ENCODE measurements at places on chromosomes 7 and 10.

DNA sequence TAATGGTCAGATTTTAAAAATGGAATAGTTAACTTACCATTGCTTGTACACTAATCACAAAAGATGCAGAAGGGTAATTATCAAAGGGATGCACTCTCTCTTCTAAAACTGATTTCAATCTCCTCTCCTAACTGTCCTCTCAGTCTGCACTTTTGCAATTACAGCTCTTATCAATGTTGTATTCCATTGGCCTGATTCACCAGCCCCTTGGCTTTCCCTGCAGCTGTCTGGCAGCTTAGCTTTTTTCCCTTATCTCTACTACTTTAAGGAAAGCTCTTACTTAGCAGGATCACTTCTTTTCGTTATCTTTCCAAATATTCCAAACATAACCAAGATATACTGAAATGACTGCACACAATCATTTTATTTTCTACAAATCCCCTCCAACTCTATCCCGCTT, 448.8 kb downstream of the GRM8 start:
- DNase-seq = no peak

DNA sequence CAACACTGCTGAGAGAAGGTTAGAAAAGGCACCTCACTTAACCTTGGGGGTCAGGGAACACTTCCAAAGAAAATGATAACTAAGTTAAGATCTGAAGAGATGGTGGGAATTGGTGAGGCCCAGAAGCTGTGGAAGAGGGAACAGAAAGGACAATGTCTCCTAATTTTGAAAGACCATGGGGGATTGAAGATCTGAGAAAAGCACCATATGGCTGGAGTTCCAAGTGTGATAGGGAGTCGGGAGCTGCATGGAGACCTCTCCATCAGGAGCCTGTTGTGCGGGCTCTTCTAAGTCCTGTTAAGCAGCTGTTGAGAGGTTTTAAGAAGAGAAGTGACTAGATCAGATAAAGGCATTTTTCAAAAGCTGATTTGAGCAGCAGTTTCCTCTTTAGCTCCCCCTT, 254.3 kb downstream of the CDK14 start:
- no peak for DNase-seq

DNA sequence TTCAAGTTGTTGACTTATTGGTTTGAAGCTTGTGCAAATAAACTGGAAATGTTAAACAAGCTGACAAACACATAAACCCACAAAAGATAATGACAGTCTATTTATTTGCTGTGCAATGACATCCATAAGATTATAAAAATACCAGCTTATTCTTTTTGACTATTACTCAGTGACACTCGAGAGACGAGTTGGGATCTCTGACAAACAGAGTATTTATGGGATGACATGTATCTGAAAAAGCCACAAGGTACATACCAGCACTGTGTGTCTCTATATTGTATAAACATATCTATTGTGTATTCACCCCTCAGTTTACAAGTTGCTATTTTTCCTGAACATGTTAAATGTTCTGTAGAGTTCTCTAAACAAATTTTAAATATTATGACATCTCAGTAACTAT, 88.9 kb downstream of the CHRM2 start:
- DNase-seq = no peak

DNA sequence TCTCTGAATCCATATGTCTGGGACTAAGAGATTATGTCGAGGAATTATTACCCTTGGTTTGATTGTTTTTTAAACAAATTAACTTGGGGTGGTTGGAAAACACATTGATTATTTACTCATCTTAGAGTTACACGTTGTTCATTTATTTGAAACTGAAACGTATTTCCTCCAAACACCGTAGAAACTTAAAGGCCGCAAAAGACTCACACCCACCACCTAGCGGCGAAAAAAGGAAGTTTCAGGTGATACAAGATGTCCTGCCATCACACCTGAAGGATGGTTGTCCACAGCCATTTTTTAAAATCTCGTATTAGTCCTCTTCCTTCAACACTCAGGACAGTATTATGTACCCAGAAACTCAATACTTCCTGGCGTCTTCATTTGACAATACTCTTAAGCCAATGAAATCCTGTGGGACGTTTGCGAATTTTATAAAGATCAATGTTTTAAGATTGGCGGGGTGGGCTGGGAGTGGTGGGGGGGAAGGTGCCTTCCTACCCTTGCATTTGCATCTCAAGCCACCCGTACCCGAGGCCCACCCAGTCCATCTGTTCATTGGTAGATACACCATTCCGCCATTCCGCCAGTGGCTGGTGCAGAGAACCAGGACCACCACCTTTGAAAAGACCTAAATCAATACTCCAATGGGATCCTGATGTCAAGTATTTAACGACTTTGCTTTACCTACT, 1.4 kb upstream of the LCOR start:
- peak; percentile 64 for DNase-seq

DNA sequence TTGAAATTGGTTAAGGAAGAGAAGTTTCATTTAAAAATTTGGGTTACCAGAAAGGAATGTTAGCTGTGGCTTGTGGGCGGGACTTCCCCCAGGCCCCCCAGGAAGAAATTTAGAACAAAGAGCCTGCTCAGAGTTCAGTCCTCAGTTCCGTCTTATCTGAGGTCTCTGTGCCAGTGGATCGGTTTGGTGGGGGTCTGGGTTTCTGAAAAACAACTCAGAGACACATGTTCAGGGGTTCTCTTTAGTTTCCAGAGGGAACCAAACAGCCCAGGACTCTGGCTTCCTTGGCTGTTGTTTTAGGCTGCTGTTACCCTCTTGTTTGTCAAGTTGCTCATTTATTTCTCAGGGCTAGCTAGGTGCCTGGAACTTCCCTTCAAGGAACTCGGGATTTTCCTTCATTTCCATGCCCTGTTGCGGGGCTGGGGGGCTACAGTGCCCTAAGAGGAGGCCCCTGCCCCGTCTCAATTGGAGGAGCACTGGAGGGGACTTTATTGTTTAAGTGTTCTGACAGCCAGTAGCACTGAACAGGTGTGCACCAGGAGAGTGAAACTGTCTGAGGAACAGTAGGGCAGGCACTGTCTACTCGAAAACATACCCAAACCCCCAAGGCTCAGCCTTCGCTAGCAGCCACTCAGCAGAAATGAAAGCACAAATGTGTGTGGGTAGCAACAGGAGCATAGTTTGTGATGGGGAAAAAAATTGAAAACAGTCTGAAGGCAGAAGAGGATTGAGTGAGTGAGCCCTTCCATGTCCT, 59.9 kb downstream of the ALOX5 start:
- DNase-seq = no peak

GRCh38 chr7:64999165-65000004, 7.1 kb downstream of the ERV3-1 start:
- no peak for DNase-seq

GRCh38 chr7:29442146-29442545, 121.5 kb upstream of the PRR15 start:
- DNase-seq = no peak

GRCh38 chr10:13703997-13704536, 117.3 kb downstream of the PRPF18 start:
- no peak for DNase-seq

DNA sequence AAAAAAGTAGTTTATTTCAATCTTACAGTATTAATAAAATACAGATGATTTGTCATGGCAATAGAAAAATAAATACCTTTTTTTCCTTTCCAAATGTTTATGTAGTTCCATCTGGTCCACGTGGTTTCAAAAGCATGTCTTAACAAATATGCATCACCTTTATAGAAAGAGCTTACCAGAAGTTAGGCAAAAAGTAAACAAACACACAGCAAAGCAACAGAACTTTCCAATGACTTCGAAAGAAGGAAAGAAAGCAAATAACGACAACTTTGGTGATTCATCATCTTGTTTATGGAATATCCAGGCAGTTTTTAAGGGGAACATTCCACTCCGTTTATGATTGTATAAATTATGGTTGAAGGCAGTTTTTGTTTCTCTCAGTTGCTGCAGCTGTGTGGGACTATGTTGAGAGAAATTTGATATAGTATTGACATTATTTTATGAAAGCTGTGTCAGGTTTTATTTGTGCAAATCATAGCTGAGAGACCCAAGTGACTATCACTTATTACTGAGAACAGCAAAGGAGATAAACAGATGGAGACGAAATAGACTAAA, 203.1 kb downstream of the CDC14C start:
- DNase-seq = no peak

- no peak for DNase-seq
Measured at GRCh38 chr7:69395061-69395714, 203.1 kb upstream of the AUTS2 start.

DNA sequence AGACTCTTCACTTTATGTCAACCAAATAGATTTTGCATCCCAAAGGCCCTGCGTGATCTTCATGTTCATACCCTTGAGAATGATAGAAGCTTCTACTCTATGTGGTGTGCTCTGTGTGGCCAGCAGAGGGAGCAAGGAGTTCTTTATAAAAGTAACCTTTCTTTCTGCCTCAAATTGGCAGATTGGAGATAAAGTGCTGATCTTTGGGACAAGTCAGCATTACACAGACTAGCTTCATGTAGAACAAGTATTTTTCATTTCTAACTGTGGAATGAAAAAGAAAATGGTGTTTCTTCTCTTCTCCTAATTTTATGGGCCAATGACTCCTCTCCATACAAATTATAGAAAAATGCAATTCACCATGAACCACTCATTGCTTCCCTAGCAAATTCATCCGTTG, 1214.1 kb downstream of the SORCS1 start:
- DNase-seq = no peak

- DNase-seq = no peak
Measured at GRCh38 chr7:44256459-44256858, 55.7 kb downstream of the YKT6 start.

- DNase-seq = no peak
Measured at GRCh38 chr10:88111294-88111693, 247.9 kb downstream of the PTEN start.

GRCh38 chr7:81114633-81115032, 195.8 kb upstream of the SEMA3C start:
- DNase-seq = no peak

DNA sequence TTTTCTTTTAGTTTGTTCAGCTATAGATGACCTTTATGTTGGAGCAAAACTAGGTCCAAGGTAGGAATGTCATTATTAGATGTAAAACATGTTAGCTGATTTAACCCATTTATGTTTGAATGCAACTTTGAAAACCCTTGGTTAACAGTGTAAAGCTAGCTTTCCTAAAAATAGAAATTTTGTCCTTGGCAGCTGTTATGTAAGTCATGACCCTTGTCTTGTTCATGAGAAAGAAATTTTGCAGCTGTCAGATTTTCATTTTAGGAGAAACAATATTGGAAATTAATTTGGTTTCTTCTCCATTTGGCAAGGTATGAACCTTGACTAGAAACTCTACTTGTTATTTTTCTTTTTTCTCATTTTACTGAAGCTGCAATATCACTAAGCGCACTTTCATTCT, 23.9 kb upstream of the CCAR1 start:
- no peak for DNase-seq

GRCh38 chr10:101228153-101228965, 904 bp downstream of the LBX1 start:
- DNase-seq = no peak

- no peak for DNase-seq
Measured at GRCh38 chr7:114759347-114760062, 162.4 kb upstream of the MDFIC start.

GRCh38 chr10:44458671-44459413, 73.9 kb upstream of the CXCL12 start:
- DNase-seq = no peak

DNA sequence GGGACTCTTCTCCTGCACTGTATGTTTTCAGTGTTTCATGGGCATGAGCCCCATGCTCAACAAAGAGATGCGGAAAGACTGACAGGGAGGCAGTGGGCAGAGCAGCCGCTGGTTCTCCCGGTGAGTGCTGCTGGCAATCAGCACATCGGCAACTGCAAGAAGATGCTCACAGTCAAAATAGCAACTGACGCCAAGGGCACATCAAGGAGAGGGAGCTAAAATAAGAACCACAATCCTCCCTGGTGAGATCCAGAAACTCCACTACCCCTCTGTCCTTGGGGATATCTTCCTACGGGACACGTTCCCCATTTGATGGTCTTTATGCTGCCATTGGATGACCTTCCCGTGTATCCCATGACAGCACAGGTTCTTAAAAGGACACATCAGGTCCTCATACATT, 28.9 kb upstream of the SVIL start:
- no peak for DNase-seq

- DNase-seq = no peak
Measured at GRCh38 chr10:131902691-131903090, 1.9 kb downstream of the PPP2R2D start.

- DNase-seq = no peak
Measured at GRCh38 chr10:86306628-86307278, 59.8 kb downstream of the GRID1 start.

DNA sequence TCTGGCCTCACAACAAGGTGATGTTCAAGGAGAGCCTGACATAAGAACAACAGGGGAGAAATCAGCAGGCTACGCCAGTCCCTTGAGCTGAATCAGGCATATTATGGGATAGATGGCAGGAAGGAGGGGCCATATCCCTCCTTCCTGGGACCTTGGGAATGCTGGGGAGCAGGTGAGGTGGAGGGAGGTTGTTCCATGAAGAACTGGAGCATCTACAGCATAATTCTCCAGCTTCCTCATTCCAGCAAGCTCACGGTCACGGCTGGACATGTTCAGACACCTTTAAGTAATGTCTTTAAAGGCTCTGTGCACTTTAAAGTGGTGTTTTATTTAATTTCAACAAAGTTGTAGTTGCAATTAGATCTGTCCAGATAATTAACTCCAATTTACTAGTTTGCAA, 780.5 kb downstream of the TYW1 start:
- no peak for DNase-seq

GRCh38 chr7:130272381-130273080, 5.9 kb downstream of the CPA2 start:
- no peak for DNase-seq

GRCh38 chr7:158588878-158589442, 1.3 kb upstream of the PTPRN2 start:
- DNase-seq = no peak

GRCh38 chr10:48640326-48640725, 35.5 kb upstream of the ARHGAP22 start:
- DNase-seq = no peak

DNA sequence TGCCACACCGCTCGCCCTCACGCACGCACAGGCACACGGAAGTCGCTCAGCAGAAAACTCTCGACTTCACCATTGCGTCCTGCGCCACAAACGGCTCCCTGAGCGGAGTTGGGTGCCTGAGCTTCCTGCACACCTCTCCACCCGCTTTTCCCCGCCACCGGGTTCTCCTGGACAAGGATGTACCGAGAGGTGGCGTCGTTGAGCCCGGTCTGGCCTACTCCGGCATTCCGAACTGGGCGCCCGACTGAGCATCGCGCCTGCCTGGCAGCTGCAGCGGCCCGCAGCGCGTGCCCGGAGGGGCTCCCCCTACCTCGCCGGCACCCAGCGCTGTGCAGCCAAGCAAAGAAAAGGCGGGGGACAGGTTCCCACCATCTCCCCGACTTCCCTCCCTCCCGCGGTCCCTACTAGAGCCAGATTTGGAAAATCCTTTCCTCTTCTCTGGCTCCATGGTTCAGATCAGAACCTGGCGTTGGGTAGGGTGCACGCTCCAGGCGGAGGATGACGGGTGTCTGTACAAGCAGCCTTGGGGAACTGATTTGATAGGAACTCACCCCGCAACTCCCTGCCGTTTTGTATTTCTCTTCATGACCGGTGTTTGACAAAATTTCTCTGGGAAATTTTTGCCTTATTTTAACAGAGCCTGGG, 1.7 kb downstream of the SORCS3 start:
- no peak for DNase-seq

- no peak for DNase-seq
Measured at GRCh38 chr10:86979977-86980448, 11.7 kb downstream of the ADIRF start.

Data from activated T-helper 1 cell treated with Interleukin-2 at 50 U/mL for 16 hours (primary cell).